ENCODE measurements at places on chromosomes 7 and 10. TPM values are rescaled to one million over a fixed set of nuclear protein-coding genes. Genes with fewer than 3 reads are reported as not detected.

DNA sequence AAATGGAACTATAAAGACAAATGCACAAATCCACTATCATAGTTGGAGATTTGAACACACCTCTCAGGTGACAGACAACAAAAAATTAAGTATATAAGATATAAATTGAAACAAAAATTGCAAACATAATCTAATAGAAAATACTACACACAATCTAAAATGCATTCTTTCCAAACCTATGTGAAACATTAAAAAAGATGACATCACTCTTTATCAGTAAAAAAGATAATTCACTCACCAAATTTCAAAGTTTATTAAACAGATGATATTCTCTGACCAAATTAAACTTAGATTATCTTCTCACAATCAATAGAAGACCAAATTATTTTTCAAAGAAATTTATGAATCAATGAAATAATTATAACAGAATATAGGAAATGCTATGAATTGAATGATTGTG, 4.0 kb downstream of the ZWINT start:
- DNase-seq: no peak

DNA sequence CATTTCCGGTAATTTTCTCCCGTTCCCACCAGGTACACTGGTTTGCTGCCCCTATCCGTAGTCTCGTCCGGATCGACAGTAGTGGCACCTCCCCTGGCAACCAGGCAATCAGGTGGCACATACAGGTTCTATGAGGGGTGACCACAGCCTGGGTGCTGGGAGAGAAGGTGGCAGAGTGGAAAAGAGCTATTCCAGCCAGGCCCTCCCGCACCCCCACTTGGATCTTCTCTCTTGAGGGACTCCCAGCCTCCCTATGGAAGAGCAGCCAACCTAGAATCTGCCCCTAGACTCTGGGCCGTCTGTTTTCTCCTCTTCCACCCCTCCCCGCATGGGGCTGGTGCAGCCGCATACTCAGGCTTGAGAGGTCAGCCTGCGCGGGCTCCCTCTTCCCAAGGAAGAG, 58.6 kb downstream of the GPR26 start:
- DNase-seq: no peak

GRCh38 chr7:7773334-7774309, 55.2 kb upstream of the RPA3 start:
- DNase-seq: no peak

- DNase-seq: no peak
These were observed 64.1 kb downstream of the HHEX start for GRCh38 chr10:92753865-92754264.

DNA sequence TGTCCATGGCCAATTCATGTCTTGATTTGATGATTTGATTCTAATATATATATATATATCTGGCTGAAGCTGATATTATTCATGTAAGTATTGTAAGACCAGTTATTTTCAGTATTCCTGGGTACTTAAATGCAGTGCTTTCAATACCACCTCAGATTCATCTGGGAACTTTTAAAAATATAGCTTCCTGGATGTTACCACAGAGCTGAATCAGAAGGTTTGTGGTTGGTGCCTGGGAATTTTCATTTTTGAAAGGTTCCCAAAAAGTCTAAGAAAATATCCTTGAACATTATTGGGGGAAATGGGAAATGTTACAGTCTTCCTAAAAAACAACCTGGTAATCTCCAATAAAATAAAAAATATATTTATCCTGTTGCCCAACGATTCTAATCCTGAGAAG, 10.7 kb upstream of the PPP3CB start:
- no peak for DNase-seq

DNA sequence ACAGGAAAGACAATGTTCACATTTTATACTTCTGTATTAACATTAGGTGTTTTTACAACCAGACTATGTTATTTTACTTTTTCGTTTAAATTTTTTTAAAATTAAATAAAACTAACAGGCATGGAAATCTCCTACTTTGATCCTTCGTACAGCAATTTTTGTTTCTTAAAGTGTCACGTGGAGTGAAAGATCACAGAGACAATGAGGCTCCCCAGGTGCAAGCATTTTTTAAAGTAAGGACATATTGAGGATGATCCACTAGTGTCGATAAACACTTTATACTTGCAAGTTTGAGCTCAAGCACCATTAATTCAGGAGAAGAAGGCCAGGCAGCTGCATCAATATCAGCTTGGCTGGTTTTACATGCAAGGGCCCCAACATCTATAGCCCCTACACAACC, 68.5 kb upstream of the FAM133B start:
- no peak for DNase-seq

Gene SORBS1
- 35.2 TPM for polyA plus RNA-seq

Gene HPSE2
- 0.92 TPM for polyA plus RNA-seq
